ENCODE measurements at places on chromosomes 6 and 20. TPM values are rescaled to one million over a fixed set of nuclear protein-coding genes. Genes with fewer than 3 reads are reported as not detected.
A peak's percentile ranks its signal among the peaks of the same experiment; 100 is the strongest.

SRC gene
- total RNA-seq = 4.7 TPM

GRCh38 chr20:19330038-19330437, 117.6 kb downstream of the SLC24A3 start:
- no peak for DNase-seq

GRCh38 chr6:4185419-4185818, 50.0 kb upstream of the ECI2 start:
- no peak for DNase-seq

DNA sequence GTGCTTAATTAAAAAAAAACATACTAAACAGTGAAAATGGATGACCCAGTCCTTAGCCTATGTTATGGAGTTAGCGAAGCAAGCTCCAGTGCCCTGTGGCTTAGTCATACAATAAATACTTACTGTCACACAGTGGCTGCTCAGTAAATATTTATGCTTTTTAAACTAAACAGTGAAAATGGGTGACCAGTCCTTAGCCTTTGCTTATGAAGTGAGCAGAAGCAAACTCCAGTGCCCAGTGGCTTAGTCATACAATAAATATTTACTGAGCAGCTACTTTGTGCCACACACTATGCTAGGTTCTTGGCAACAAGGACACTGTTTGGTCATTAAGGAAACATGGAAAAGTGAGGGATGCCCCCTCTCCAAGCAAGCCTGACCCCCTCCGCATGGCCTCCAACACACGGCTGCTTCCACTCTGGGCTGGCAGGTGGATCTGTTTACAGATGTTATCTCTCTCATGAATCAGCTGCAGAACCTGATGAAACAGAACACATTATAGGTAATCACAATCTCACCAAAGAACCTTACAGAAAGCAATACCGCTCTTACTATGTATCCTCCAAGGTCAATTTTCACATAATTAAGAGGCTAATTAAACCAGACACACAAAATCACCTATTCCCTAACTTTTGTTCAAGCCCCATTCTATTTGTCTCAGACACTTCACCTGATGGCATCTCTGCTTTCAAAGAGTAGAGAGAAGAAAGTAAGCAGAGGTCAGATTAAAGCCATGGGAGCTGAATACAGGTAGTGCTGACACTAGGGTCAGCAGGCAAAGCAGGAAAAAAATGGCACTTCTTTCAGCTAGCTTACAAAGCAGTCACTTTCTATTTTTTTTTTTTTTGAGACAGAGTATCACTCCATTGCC, 27.3 kb downstream of the CDK5RAP1 start:
- no peak for DNase-seq

GRCh38 chr6:143111443-143111842, 50.8 kb downstream of the AIG1 start:
- no peak for DNase-seq

GRCh38 chr20:48307277-48307676, 520.5 kb downstream of the PREX1 start:
- DNase-seq = no peak

GRCh38 chr20:44702776-44703175, 12.4 kb upstream of the CCN5 start:
- DNase-seq = peak; percentile 83

Measured in dermis microvascular lymphatic vessel endothelial cell (primary cell).